Femur (tissue), 1 donor: ENCODE measurements at places on chromosomes 3 and 15.

- peak; percentile 14 for DNase-seq
These were observed 59.8 kb downstream of the CAPN7 start for GRCh38 chr3:15265655-15266509.

DNA sequence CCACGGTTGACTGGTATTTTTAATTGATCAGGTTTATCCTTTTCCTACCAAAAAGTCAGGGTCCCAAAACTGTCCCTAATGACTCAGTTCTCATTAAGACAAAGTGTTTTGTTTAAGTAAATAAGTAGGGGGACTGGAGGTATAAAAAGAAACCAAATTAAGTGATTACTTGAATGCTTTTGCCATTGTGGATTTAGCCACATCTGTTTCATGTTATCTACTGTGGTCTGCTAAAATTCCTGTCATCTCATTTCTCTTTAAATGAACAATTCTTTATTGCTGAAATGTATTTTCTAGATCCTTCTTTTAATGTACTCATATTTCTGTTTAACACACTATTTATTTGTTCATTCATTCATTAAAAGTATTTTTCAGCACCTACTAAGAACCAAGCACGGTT, 625.9 kb upstream of the ADAMTS9 start:
- no peak for DNase-seq

- no peak for DNase-seq
These were observed 268.5 kb downstream of the SHQ1 start for GRCh38 chr3:72579581-72580245.

DNA sequence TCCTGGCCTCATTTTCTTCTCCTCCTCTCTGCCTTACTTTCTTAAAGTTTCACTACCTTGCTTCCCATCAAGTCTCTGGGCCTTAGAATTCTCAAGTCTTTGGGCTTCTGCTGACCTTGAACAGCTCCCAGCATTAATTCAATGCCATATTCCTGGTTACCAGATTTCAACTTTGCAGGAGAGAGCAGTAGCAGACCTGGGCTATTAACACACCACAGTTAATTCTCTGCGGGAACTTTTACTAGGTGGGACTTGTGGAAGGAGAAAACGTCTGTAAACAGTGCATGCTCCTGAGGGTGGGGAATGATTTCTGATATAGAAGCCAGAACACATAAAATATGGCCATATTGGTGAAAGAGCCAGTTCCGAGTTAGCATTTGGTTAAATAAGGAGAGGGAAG, 214.6 kb downstream of the MEIS2 start:
- DNase-seq: no peak

- DNase-seq: peak; percentile 78
These were observed 232.6 kb upstream of the LRTM1 start for GRCh38 chr3:55160241-55160983.

DNA sequence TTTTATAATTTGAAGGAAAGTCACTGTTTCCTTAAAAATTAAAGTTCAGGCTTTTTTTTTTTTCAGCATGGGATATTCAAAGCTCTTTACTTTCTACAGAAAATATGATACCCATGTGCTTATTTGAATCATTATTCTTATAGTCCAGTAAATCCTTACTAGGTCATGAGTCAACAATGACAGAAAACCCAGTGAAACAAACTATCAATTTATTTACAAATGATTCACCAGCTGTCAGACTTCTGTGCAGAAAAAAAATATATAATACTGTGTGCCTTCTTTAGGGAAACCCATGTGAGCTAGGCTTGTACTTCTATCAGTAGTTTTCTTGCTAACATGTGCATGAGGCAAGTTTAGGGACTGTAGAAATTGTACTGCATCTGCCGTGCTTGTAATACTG, 1.2 kb downstream of the ACP3 start:
- no peak for DNase-seq

DNA sequence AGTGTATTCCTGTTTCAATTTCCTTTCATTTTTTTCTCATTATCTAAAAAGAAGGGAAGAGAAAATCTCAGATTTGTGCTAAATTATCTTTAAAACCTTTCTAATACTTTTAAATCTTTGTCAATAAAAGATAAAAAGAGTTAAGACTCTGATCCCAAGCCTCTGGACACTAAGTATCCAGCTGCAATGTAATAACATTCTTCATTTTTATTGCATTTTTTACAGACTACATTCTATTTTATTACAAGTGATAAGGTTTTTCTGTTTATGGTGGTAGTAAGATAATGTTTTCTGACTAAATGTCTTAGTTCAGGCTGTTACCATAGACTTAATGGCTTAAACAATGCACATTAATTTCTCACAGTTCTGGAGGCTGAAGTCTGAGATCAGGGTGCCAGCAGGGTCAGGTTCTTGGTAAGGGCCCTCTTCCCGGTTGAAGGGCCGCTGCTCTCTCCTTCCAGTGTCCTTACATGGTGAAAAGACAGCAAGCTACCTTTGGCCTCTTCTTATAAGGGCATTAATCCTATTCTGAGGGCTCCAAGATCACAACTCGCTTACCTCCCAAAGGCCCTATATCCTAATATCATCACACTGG, 19.7 kb downstream of the KCNAB1 start:
- no peak for DNase-seq

DNA sequence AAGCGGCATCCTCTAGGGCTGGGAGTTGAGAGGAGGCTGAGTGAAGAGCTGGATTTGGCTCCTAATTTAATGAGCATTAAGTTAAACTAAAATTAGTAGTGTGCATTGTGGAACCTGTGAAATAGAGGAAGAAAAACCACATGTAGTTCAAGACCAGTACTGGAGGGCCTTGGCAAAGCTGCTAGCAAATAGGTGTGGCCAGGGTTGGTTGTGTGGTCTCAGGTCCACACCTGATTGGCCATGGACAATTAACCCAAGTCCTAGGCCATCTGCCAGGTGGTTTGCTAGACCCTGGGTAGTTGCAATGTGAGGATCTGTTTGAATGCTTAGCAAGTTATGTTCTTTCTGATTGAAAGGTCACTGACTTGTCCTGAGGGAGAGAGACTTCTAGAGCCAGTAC, 275.5 kb downstream of the PDCD6IP start:
- no peak for DNase-seq

GRCh38 chr15:76239786-76240185, 71.5 kb downstream of the ETFA start:
- no peak for DNase-seq

DNA sequence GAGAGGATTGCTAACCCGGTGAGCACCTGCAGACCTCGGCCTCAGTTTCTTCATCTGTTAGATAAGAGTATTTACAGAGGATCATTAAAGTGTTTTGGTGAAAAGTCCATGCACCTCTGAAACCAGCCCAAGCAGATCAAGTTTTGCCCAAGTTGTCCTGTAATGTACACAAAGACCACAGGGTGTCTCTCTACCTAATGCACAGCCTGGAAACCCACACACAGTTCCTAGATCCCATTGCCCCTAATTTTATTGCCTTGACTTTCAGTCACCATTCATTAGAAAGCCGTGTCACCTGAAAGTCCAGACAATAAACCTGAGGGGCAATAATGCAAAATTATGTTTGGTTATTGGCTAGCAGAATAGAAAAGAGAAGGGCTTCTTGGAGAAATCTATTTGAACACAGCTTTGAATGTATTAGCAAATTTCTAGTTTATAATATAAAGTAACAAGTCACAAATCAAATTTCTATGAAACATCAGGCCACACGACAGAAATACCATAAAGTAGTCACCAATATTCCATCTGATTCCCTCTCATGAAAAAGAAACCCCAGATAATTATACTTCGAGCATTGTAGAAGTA, 161.3 kb upstream of the SLC2A2 start:
- no peak for DNase-seq

DNA sequence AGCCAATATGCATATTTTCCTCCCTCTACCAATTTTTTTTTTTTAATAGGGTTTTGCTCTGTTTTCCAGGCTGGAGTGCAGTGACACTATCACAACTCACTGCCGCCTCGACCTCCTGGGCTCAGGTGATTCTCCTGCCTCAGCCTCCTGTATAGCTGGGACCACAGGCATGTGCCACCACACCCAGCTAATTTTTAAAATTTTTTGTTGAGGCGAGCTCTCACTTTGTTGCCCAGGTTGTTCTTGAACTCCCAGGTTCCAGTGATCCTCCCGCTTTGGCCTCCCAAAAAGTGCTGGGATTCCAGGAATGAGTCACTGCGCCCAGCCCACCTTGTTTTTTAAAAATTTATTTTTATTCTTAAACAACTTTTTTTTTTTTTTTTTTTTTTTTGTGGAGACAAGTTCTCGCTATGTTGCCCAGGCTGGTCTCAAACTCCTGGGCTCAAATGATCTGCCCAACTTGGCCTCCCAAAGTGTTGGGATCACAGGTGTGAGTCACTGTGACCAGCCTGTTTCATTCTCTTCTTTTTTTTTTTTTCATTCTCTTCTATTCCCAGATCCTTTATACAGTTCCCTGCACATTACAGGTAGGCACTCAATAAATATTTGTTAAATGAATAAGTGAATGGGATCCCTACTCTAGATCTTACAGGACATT, 40.5 kb upstream of the PIK3CB start:
- DNase-seq: no peak

GRCh38 chr3:135895106-135895733, 70.3 kb upstream of the PPP2R3A start:
- DNase-seq: peak; percentile 70

DNA sequence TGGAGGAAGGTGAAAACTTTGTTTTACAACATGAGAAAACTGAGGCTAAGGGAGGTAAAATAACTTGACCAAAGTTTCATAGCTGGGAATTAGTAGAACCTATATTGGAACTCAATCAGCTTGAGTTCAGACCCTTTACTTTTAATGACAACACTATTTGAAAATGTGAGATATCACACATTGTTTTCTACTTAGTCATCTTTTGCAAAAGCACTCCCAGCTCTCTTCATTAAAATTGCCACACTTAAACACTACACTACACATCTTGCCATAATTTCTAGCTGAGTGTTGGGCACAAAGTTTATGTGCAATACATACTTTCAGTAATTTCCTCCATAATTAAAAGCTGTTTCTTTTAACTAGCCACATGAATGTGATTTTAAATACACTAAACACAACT, 230.4 kb upstream of the DCBLD2 start:
- DNase-seq: no peak

- no peak for DNase-seq
These were observed 2.8 kb upstream of the OR5K1 start for GRCh38 chr3:98460220-98460619.

DNA sequence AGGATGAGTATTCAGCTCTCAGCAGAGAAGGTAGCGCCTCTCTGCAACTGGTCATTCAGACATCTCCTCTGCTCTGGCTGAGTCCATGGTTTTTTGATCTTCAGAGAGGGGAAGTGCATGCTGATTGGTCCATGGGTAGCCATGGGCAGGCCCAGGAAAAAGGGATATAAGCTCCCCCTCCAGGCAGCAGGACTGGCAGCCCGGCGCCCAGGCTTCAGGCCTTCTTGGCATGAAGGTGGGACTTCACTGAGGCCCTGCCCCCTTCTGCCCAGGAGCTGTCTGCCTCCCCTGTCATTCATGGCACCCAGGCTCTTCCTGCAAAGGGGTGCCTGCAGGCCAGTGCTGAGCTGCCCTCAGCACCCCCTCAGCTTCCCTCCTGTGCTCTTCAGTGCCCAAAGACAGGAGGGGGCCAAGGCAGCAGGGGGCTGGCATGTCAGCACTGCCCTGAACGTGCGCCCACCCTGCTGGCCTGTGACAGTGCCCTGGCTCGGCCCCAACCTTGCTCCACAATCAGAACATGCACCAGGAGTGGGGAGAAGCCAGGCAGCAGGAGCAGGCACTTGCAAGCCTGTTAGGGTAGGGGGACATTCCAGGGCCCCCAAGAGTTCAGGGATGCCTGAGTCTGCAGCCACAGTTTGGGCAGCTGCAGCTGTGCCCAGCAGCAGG, 13.8 kb upstream of the NR1I2 start:
- no peak for DNase-seq
